NCI-H1105 treated with DMSO at 0.1 percent for 48 hours (cell line): ENCODE measurements at places on chromosomes 6 and 20.
A peak's percentile ranks its signal among the peaks of the same experiment; 100 is the strongest.

- no peak for DNase-seq
Measured at GRCh38 chr20:51643390-51643789, 100.9 kb upstream of the NFATC2 start.

GRCh38 chr6:48825501-48826151, 637.4 kb downstream of the MMUT start:
- no peak for DNase-seq

- peak; percentile 88 for DNase-seq
Measured at GRCh38 chr6:45377554-45378333, at the start of gene SUPT3H. TSS of gene SUPT3H (minus strand) at chr6:45377934.

DNA sequence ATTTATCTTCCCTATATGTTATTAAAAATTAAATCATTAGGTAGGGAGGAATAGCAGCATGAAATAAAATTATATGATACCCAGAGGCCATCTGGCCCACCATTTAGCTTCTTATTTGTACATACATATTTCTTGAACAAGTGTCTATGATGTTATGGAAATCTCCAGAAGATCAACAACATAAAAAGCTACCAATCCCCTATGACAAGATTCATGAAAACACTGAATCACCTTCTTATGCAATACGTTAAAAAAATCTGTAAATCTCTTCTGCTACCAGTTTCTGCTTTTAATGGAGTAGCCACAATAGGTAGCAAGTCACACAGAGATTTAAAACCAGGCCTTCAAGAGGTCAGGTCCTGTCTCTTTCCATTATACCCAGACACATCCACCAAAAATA, 125.8 kb upstream of the ENPP5 start:
- no peak for DNase-seq

GRCh38 chr20:42432496-42433334, 757.0 kb downstream of the PTPRT start:
- no peak for DNase-seq

GRCh38 chr20:41167481-41168253, 30.3 kb downstream of the PLCG1 start:
- no peak for DNase-seq

DNA sequence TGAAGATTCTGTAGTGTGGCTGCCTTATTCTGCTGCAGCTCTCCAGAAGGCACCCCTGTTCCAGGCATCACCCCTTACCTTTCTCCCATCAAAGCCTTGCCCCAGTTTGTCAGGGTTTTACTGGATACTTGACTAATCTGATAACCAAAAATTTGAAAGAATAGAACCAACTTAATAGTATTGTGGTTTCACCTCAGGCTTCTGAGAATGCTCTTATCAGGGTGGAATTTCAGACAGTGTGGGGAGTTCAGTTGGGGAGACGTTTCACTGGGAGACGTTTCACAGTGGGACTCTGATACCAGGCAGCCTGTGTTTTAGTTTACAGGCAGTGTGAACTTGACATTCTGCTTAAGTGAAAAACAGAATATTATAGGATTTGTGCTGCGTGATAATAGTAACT, 50.5 kb downstream of the SCAND1 start:
- no peak for DNase-seq

DNA sequence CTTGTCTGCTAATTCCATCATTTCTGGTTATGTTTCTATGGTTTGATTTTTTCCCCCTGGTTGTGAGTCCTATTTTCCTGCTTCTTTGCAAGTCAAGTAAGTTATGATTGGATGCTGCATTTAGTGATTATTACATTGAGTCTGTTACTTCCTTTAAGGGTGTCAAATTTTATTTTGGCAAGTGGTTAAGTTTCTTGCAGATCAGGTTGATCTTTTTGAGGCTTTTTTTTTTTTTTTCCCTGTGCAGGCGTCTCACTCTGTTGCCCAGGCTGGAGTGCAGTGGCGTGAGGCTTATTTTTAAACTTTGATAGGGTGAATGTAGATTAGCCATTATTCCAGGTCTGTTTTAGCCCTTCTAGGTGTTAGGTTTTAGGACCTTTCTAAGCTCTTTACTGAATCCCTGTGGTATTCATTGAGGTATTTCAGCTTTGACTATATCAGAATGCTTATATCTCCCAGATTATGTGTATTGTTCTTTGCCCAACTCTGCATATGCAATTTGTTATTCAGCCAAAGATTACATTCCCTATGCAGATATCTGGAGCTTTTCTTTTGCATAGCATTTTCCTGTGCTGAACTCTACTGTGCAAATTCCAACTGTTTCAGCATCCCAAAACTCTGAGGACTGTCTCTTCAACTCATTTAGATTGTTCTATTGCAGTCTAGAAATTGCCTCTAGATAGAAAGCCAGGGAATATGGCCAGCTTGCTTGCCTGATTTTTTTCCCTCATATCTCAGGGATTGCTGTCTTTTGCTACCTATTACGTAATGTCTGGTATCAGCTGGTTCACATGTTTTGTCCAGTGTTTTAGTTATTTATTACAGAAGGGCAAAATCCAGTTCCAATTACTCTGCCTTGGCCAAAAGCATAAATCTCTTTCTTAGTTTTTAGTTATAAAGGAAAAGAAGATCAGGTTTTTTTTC, 113.3 kb downstream of the AFG1L start:
- no peak for DNase-seq

GRCh38 chr20:43448748-43449535, 8.8 kb upstream of the SRSF6 start:
- peak; percentile 70 for DNase-seq

DNA sequence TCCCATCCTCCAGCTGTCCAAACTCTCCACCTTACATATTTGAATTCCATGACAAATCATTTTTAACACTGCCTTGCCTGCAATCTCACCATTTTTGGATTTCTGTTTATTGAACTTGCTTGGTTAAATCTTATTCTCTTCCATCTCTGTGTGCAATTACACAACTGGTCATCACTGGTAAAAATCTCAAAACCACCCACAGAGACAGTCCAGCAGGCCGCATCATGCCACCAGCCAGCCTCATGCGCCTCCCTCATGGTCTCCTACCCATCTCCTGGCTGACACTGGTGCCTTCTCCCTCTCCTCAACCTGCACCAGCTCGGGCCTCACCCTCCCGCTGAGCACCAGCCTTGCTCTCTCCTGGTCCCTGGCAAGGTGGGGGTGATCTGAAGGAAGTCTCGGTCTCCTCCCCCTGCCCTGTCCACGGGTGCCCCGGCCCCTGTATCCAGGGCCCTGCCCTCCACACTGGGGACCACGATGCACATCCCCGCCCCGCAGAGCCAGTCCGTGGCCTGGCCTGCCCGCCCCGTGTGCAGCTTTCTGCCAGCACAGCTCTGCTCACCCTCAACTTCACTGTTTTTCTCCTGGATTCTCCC, 92.0 kb downstream of the THBS2 start:
- DNase-seq = no peak

DNA sequence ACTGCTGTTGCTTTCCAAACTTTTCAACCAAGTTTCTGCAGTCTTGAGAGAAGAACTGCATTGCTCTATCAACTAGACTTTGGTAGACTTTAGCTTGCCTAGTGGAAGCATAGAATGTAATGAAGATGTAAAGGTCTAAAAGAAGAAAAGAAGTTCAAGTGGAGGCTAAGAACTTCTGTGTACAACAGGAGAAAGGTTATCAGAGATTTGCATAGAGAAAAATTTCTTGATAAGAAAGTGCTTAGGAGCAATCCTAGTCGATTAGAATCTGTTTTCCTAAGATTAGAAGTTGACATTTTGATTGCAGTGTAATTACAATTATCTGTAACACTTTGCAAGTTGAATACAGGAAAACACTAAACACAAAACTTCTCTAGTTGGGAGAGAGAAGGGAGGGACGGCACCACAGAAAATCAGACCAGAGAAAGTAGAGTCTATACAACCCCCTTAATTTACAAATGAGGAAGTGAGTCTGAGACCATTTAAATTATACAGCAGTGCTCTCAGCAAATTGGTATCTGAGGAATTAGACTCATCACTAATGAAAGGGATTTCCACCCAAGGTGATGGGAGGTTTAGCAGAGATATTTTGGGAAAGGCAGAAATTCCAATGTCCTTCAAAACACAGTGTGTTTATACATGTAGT, 194.3 kb upstream of the MARCKS start:
- no peak for DNase-seq

- no peak for DNase-seq
Measured at GRCh38 chr6:42093582-42094329, 43.4 kb downstream of the TAF8 start.

GRCh38 chr6:13681305-13682061, 30.2 kb downstream of the RANBP9 start:
- DNase-seq = no peak

DNA sequence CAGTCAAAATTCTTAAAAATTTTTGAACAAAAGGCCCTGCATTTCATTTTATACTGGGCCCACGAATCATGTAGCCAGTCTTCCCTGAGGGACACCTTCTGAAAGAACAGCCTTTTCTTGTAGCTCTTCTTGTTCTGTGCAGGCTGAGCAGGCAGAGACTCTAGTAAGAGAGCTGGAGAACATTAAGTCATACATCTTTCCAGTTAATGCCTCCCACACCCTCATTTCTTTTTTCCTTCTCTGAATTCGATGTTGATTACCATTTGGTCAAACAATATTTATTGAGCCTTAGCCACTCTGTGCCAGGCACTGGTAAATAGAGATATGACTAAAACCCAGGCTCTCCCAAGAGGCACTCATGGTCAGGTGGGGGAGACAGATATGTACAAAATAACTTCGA, 33.6 kb downstream of the METTL24 start:
- no peak for DNase-seq

DNA sequence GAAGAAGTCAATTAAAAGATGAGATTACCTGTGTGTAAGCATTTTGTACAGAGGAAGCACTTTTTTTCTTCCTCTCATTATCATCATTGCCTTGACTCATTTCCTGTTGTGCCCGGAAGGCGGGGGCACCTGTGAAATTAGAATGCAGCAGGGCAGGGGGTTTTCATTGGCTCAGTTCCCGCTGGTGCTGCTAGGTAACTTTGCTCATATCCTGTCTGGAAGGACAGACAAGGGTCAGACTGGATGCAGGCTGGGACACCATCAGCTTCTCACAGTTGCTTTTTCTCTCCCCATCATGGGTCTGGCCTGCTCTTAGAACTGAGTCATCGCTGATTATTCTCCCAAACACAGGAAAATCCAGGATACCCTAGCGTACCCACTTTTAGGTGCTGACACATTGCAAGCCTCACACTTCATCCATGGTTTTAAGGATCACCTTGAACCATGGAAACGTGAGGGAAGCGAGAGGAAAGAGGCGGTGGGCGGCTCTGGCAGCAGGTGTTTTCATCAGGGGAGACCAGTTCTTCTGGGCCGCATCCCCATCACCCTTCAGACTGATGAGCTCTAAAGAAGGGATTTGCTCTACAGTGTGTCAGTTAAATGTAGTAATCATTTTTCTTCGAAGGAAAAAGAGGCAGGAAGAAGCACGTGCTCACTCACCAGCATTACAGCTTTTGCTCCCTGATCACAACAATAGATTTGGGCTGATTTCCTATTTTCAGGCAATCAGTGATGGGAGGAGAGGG, 195.7 kb upstream of the SASH1 start:
- no peak for DNase-seq

GRCh38 chr6:14544666-14545065, 427.1 kb downstream of the CD83 start:
- DNase-seq = peak; percentile 19

GRCh38 chr6:151093706-151094105, 146.1 kb upstream of the AKAP12 start:
- no peak for DNase-seq

GRCh38 chr6:74166849-74167248, 470.8 kb downstream of the CD109 start:
- no peak for DNase-seq

GRCh38 chr6:90656325-90656724, 69.5 kb upstream of the MAP3K7 start:
- no peak for DNase-seq

DNA sequence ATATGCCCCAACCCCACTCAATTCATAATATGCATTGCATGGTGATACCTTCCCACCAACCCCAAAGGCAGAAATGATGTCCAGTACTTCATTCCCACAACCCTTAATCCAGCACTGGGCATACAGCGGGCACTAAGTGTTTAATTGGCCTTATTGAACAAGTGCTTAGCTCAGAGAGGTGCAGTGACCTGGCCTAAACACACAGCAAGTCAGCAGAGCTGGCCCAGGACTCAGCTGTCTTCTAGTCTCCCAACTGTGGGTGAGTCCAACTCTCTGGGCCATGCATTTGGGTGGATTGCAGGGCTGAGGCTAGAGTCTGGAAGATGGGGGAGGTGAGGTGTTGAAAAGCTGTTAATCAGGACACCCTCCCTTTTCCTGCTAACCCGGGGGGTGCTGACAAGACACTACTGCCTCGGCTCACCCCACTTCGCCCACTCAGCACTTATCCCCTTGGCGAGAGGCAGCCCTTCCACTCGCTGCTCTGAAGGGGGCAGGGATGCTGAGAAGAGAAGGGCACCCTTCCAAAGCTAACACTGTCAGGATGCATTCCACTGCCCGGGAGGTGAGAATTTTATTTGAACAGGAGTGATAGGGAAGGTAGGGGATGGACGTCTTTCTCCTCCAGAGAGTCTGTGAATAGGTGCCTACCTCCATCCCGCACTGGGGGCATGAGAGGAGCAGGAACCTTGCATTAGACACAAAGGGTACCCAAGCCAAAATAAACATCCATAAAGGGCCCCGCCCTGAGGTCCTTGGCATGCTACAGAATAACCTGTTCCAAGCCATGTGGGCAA, 14.2 kb downstream of the KCNK5 start:
- DNase-seq = no peak

DNA sequence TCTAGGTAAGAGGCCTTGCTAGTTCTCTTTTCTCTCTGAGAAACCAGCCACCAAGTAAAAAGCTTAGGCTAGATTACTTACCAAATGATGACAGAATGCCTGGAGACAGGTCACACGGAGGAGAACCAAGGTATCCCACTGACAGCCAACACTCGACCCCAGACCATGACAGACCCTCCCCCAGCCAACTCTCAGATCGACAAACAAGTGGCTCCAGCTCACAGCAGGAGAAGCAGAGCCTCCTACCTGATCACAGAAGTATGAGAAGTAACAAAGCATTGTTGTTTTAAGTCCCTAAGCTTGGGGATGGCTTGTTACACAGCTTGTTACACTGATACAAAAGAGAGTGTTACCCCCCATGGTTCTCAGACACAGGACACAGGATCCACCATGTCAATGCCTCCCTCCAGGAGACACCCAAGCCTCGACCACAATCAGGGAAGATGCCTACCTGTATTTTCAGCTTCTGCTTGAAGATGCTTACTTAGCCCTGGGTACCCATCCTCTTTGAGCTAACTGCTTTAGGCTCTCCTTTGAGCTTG, 423.8 kb upstream of the JARID2 start:
- DNase-seq = no peak

DNA sequence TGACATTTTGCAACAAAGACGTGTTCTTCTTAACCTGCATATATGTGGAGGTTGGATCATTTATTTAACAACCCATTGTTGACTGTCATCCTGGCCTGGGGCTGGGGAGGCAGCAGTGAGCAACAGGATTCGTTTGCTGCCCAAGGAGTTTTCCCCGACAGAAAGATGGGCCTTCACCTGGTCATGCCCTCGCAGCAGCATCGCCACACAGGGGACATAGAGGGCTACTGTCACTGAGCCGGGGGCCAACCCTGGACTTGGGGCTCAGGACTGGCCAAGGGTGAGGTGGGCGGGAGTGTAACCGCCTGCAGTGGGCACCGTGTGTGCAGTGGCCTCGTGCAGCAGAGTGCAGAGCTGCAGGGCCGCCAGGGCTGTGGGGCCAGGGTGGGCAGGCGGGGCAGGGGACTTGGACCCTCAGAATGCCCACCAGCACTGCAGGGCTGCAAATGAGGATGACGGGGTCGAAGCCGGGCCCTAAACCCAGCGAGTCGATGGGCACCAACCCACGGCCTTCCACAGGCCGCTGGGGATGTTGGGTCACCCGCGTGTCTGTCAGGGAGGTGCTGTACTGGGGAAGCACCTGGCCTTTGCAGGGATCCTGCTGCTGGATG, 11.8 kb downstream of the DUSP22 start:
- no peak for DNase-seq
